ENCODE measurements at places on chromosomes 12 and 14.
A peak's percentile ranks its signal among the peaks of the same experiment; 100 is the strongest.

- DNase-seq: peak; percentile 30
Observed at GRCh38 chr14:60931218-60931617, 49.7 kb downstream of the TRMT5 start.

DNA sequence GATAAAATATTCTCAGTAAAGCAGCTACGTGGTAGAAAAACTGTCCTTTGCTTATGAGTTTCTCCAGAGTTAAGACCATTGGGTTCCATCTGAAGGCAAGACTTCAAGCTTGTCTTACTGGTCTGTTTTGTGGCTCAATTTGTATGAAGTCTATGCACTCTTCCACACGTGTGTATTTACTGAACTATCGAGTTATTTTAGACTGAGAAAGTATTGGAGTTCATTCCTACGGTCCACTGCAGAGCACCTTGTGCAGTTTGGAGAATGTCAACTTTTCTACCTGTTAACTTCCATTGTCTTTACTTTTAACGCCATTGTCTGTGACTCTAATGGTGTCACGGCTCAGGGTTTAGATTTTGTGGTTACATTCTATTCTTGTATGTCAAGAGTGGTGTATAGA, 3.7 kb downstream of the HIF1A start:
- no peak for DNase-seq

- DNase-seq: peak; percentile 87
Observed at GRCh38 chr14:58639842-58640484, 2.2 kb downstream of the DACT1 start.

DNA sequence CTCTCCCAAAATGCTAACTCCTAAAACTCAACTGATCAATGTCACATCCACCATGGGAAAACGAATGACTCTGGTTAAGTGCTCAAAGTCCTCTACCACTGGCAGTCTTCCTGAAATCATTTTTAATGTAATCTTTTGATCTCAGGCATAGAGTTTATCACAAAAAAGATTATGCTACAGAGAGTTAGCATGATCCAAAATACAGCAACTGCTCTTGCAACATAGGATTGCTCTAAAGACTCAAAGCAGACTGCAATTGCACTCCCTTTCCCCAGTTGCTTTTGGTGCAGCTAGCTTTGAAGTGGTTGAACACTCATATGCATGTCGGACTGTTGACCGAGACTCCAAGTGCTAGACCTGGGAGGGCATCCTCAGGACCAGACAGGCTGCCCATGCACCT, 109.3 kb downstream of the C12orf42 start:
- no peak for DNase-seq

- peak; percentile 77 for DNase-seq
Observed at GRCh38 chr12:19208456-19208855, 78.9 kb downstream of the PLEKHA5 start.

GRCh38 chr12:54266852-54267251, 13.1 kb downstream of the CBX5 start:
- no peak for DNase-seq

DNA sequence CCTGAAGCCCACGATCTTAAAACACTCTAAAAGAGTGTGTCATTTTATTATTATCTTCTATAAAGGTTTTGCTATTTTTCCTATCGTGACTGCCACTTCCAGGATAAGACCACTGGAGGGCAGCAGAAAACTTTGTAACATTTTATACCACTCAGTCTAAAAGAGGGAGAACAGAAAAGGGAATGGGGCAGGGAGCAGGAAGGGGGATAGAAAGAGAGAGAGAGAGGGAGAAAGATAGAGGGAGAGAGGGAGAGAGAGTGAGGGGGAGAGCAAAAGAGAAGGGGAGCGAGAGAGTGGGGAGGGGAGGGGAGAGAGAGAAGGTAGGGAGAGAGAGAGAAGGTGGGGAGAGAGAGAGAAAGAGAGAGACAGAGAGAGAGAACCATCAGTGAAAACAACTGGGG, 2.0 kb upstream of the ART4 start:
- peak; percentile 73 for DNase-seq

- no peak for DNase-seq
Observed at GRCh38 chr12:79183926-79184325, 319.4 kb downstream of the SYT1 start.

- DNase-seq: no peak
Observed at GRCh38 chr12:47851303-47851952, 31.7 kb upstream of the HDAC7 start.

GRCh38 chr12:13152281-13152680, 44.2 kb upstream of the EMP1 start:
- DNase-seq: no peak

- DNase-seq: no peak
Observed at GRCh38 chr12:116629480-116629879, 70.3 kb downstream of the MAP1LC3B2 start.

DNA sequence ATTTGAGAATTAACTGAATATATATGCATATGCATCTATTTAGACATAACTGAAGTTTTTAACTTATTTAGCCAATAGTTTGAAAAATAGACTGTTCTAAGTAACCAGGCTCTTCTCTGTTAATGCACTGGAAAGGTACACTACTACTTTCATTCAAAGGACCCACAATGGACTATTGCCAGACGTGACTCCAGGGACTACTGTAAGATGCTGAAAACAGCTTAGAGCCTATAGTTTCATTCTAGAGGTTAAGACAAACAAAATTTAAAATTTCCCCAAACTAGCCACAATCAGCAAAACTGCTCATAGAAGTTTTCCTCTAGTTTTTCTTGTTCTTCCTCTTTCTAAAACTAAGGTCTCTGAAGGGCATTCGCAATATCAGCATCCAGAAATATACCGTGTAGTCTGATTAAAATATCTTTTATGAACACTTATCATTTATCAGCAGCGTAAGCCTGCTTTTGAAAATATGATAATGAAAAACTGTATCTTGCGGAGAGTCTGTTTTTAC, 10.4 kb downstream of the APPL2 start:
- DNase-seq: no peak

- no peak for DNase-seq
Observed at GRCh38 chr12:108691998-108692808, 39.1 kb downstream of the CORO1C start.

- no peak for DNase-seq
Observed at GRCh38 chr14:100100032-100100703, 34.9 kb downstream of the EVL start.

DNA sequence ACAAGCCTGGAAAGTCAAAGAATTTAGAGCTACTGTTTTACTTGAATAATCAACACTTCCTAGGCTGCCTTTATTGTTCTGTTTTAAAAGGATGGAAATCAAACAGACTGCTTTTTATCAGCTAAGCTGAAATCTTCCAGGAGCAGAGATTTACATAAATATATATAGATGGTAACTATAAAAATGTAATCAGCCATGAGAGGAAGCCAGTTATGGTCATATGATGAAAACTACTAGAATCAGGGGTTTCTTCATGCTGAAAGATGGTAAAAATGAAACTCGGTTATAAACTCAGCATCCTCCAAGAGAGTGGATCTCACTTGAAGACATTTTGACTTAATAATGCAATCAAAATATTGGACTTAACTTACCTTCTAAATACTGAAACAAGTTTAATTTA, 413.0 kb downstream of the GXYLT1 start:
- no peak for DNase-seq

GRCh38 chr14:91456283-91456682, 38.7 kb upstream of the CCDC88C start:
- no peak for DNase-seq

- peak; percentile 9 for DNase-seq
Observed at GRCh38 chr14:95609398-95609990, 74.6 kb downstream of the GLRX5 start.

DNA sequence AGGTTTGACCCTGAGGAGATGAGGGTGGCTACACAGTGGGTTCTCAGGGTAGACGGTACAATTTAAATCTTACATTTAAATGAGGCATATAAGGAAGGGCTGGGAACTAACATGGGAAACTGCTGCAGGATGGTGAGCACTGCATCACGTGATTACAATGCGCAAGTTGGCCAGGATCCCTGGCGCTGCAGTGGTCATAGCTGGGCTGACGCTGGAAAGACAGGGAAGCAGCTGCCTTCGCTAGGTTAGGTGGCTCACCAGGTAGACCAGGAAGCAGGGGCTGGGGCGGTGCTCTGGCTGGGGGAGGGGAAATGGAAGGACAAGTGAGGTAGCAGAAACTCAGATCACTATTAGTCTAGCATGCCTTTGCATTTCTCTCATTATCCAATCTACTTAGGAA, 149.9 kb downstream of the FOXN3 start:
- no peak for DNase-seq

DNA sequence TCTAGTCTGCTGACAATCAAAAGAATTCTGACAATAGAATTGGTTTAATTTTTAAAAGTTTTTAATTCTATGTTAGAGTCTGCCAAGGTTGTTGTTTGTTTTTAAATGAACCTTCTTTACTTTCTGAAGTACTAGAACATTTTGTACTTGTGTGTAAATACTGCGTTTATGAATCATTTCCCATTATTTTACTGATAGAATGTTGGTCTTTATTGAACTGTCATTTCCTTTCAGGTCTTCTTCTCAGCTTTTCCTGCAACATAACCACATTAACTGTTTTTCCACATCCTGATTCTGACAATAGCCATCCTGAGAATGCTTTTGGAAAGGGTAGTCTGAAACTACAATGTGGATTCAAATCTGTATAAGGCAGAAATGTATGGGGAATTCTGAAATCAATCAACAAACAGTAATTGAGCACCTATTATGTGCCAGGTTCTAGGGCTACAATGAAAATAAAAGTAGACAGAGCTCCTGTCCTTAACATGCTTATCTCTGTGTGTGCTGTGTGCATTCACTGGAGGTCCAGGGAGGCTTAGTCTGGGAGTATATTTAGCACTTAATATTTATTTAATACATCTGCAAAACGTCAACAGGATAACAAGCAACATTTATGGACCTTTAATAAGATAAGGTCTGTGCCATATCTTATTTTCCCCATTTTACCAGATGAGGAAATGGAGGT, 73.1 kb upstream of the SLC38A2 start:
- no peak for DNase-seq

DNA sequence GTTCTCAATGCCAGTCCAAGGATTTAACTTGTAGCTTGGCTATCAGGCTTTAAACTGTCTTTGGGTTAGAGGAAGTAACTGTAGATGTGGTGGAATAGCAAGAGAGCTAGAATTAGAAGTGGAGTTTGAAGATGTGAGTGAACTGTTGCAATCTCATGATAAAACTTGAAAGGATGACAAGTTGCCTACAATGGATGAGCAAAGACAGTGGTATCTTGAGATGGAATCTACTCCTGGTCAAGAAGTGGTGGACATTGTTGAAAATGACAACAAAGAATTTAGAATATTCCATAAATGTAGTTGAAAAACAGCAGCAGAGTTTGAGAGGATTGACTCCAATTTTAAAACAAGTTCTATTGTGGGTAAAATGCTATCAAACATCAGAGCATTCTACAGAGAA, 199.0 kb downstream of the DUSP6 start:
- DNase-seq: no peak

- no peak for DNase-seq
Observed at GRCh38 chr12:98425859-98426258, 89.5 kb upstream of the TMPO start.

DNA sequence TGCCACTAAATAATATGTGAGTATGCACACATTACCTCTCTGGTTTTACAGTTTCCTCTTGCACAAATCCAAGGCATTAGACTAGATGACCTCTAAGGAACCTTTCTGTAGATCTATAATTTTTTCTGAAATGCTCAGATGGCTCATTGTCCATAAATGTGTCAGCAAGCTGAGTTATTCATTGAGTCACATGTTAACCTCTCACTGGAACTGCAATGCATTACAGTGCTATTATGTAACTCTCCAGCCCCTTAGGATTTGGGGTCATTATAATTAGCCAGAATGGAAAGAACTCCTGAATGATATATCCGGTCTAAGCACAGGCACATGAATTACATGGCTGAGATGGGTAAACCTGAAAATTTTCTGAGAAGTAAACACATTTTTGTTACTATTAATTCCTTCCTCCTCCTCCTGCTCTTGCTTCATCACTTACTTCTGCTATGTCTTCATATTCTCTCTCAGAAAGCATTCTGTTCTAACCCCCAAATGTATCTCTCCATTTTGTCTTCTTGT, 20.3 kb upstream of the DRAM1 start:
- peak; percentile 25 for DNase-seq

GRCh38 chr12:132146098-132146497, 1.8 kb downstream of the NOC4L start:
- no peak for DNase-seq

Data from fibroblast of lung (primary cell).